ENCODE measurements at places on chromosomes 2 and 18.

GRCh38 chr2:85945172-85945571 is 56.4 kb upstream of the ST3GAL5 start:
- no peak for DNase-seq

DNA sequence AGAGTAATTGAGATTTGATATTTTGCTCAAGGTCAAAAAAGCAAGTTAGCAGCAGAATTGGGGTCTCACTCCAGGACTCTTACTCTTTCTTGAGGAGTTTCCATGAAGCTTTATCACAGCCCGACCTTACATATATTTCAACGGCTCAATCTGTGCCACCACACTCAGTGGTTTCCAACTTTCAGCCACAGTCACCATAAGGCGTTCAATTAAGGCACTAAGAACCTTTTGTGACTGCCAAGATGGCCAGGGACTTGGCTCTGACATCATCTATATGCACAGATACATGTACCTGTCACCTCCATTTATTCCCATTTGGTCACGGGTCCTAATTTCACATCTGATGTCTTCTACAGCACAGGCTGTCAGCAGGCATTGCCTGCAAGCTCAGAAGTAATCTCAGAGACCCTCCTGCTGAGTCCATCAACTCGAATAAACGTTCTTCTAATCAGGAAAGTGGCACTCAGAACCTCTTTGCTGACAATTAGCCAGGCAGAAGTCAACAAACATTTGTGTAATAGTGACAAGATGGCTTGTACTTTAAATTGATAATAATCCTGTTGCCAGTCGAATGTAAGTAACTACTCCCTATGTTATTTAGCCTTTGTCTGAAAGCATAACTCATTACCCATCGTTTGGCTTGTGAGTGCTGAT is 16.1 kb downstream of the DYTN start:
- no peak for DNase-seq

- DNase-seq, result no peak
Observed at GRCh38 chr2:2708575-2709430, 377.7 kb upstream of the MYT1L start.

GRCh38 chr18:3923750-3924149 is 473.8 kb downstream of the TGIF1 start:
- DNase-seq, result no peak

DNA sequence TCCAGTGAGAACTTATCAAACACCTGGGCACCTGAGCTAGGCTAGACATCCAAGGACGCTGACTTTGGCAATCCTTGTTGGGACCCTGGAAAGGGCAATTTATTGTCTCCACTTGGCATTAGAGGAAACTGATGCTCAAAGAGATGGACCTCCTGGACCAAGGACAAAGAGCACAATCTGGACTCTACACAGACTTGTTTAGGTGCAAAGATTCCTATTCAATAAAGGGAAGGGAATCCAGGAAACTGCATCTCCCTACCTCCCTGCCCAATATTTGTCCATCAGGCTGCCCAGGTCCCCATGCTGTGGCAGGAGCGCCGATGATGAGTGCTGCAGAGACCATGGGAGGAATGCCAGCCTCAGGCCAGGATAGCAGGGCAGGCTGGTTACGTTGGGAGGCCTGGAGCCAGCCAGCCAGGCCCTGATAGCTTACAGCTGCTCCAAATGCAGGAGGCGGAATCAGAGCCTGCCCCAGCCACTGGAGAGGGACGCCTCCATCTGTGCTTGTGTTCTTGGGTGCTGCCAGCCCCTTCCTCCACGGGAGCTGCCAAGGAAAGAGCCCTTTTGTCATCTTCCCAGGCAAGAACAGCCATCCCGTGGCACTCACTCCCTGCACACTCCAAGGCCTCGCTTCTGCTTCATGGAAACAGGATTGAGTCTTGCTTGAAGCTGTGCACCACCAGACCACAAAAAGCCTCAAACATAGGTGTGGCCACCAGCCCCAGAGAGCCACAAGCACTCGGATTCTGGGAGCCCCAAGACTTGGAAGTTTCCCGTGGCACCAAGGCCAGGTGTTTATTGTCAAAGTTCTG is 60.0 kb downstream of the HS1BP3 start:
- no peak for DNase-seq

DNA sequence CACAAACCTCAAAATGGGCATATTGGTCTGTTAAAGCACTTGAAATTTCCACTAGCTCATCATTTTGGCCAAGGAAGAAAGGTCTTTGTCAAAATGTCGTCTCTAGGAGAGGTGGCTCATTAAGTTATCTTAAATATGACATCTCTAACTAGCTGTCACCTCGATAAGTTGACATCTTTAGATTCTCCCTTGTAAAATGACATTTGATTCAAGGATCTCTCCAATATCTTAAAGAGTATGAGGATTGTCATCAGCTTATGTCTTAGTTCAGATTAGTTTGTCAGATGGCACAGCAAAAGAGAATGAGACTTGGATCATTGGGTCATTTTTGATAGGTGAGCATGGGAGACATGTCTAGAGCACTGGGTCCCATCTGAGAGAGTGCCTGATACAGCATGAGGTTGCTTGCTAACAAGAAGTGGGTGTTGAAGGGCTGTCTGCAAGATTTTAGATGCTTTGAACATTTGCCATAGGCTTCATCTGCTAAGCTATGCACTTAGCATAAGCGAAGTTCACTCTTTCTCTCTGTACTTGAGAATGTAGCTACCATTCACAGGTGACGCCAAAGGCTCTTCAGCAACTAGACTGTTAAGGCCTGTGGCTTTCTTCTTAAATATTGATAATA is 12.9 kb downstream of the PTPRM start:
- no peak for DNase-seq

DNA sequence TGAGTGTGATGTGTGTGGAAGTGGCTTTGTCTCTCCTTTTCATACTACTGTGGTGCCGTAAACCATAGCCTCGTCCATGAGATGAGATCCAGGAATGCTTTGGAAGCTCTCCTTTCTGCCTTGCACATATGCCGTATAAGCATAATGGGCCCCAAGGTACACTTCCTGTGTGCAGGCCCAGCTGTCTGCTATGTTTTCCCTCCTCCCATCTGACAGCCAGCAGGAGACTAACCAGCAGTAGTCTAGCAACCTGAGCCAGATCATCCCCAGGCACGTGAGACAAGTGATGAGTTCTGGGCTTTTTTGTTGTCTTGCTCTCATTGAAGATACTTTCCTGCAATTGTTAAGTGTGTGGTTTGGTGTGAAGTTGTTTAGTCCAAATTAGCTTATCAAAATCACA is 555.5 kb upstream of the LRRTM4 start:
- no peak for DNase-seq

DNA sequence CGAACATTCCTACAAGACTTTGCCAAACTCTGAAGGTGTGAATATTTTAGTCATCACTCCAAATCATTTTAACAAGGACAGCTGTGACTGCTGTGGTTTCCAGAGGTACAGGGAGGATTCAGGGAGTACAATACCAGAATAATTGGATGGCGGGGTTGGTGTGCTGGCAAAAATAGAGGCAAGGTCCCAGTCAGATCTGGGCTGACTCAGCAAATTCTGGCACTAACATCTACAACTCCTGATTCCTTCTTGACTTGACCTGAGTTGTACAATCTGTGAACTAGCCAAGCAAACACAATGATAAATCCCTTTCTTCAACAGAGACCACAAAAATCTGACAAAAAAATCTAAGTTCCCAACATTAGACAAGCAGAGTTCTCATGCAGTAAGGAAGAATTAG is 40.4 kb downstream of the RMP24 start:
- no peak for DNase-seq

DNA sequence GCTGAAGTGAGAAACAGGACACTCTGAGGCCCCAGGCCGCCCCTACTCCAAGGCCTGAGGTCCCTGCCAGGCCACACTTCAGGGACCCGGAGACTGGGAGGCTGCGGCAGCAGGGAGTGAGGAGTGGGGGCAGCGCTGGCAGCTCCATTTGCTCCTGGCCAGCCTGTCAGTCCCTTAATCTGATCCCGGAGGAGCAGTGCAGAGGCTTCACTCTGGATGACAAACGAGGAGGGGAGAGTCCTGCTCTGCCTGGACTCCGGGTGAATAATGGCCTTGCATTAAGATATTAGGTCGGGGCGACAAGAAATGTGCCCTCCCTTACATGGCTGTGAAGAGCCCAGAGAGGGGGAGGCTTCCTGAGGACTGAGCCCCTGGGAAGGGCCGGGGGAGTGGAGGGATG is 14.3 kb upstream of the PRSS56 start:
- no peak for DNase-seq

- DNase-seq, result no peak
Observed at GRCh38 chr2:60553495-60554073, at the start of gene BCL11A. TSS of gene BCL11A (minus strand) at chr2:60553654. CDS start at chr2:60553270, 384 bp downstream.

DNA sequence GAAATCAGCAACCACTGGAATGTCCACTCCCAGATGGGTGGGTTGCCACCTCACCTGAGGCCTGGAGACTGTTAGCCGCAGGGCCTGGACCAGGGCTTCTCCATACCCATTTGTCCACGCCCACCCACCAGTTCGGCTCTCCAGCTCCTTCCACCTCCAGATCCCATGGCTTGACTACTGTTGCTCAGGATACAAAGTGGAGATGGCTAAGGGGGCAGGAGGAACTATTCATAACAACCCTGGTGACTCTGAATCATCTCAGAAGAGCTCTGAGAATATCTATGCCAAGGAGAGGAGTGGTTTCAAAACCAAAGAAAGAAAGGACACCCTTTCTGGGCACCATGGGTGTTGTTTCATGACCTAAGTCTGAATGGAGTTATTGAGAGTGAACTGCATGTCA is 145.8 kb downstream of the LAMA3 start:
- no peak for DNase-seq

- DNase-seq, result no peak
Observed at GRCh38 chr2:8453904-8454302, 228.0 kb upstream of the ID2 start.

DNA sequence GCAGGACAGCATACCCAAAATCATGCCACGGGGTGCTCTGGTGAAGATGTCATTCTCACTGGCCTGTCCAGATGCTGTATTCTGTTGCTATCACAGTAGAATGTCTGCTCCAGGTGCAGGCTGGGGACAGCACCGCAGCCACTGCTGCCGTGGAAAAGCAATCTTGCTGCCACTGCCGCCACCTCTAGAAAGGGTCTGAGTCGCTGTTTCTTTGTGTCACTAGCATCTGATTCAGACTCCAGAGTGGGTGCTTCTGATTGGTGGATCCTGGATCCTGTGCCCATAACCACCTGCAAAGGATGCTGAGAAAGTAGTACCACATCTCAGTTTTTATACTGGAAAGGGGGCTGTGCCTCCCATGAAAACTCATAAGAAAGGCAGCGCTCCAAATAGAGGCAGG is 45.3 kb upstream of the CTLA4 start:
- no peak for DNase-seq

GRCh38 chr18:13793819-13794218 is 30.1 kb upstream of the MC5R start:
- no peak for DNase-seq

- no peak for DNase-seq
Observed at GRCh38 chr2:46041434-46041833, 255.8 kb upstream of the EPAS1 start.

GRCh38 chr2:108446703-108447102 is 2.3 kb upstream of the GCC2 start:
- no peak for DNase-seq

GRCh38 chr2:109712746-109713145 is 81.4 kb upstream of the RGPD5 start:
- DNase-seq, result no peak

DNA sequence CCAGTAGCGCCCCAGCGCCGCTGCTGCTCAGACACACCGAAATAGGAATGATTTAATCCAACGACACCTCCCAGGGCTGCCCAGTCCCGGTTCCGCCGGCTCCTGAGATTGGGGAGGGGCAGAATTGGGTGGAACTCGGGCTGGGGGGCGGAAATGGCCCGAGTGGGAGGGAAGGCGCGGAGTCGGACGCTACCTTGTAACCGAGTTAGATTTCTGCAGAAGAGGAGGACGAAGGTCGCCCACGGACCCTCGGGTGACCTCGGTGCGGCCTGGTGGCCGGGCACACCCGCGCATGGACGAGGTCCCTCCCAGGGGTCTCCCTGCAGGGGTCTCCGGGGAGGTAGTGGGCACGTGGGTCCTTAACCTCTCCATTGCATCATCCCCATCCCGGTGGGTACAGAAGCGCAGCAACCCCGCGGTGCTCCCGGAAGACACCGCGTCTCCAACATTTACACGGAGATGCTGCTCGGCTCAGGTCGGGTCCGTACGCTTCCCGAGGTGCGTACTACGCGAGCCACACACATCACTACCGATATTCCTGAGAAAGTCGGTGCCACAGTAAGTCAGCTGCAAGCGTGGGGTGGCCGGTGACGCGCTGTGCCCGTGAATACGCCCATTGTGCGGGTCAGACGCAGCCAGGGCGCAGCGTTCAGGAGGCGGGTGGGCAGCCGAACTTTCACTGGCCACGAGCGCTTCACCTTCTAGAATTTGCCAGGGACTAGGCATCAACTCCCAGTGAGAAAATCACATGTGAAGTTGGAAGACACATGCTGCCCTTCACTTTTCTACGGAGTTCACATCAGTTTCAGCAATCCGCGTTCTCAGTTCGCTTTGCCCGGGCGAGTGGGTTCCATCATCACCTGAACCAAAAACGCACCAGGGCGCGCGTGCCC is 3.0 kb downstream of the ZNF516 start:
- DNase-seq, result no peak
